Neural crest cell (in vitro differentiated cells): ENCODE measurements at places on chromosomes 7 and 10.

DNA sequence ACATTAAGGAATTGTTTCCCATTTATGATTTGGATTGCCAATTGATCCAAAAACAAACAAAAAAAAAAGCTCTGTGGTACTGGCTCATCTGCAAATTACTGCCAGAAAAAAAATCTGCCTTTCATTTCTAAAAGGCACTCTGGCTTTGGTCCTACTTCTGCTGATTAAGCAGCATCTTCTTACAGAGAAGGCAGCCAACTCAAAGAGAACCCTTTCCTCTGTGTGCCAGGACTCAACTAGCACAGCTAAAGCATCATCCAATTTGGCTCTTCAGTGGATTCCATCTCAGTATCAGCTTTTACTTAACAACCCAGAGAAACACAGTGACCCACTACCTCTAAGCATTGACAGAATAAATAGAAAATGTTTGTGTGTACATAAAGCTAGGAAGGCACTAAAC is 80.6 kb downstream of the GSAP start:
- no peak for DNase-seq

- no peak for DNase-seq
Observed at GRCh38 chr10:130757821-130758489, 553.6 kb downstream of the TCERG1L start.

DNA sequence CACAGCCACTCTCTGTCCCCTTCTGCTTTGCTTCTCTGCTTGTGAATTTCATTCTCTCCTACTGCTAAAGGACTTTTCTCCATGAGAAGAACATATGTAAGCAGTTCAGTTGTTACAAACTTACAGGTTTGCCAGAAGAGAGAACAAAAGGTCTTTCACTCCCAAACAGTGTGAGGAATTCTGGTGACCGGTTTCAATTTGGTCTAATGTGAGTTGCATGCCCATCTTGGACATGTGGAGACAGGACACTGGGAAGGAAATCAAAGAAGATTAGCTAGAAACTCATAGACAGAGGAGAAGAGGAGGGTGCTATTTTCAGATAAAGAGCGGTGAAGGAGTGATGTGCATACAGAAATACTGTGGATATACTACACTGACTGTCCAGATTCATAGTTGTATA is 209.5 kb upstream of the INHBA start:
- no peak for DNase-seq

GRCh38 chr10:69562731-69563254 is 10.4 kb downstream of the NEUROG3 start:
- DNase-seq = no peak

GRCh38 chr7:11300241-11300640 is 326.6 kb downstream of the PHF14 start:
- no peak for DNase-seq

DNA sequence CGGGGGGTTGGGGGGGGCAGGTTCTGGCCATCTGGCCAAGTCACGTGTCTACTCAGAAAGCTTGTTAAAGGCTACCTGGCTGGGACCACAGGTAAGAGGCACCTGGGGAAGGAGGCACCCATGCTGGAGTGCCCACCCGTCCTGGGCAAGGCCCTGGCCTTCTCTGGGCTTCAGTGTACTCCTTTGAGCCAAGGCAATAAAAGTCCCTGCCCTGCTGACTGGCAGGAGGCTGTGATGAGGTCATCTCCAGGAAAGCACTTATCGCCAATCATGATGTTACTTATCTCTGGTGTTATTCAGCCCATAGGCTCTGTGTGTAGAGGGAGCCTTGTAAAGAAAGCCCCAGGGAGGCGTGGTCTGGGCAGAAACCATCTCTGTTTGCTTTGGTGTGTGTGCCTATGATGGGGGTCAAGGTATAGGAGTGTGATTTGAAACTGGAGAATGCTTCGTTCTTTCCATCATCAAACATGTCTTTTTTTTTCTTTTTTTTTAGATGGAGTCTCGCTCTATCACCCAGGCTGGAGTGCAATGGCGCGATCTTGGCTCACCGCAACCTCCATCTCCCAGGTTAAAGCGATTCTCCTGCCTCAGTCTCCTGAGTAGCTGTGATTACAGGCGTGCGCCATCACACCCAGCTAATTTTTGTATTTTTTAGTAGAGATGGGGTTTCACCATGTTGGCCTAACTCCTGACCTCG is 2.5 kb upstream of the CLDN4 start:
- DNase-seq = no peak

DNA sequence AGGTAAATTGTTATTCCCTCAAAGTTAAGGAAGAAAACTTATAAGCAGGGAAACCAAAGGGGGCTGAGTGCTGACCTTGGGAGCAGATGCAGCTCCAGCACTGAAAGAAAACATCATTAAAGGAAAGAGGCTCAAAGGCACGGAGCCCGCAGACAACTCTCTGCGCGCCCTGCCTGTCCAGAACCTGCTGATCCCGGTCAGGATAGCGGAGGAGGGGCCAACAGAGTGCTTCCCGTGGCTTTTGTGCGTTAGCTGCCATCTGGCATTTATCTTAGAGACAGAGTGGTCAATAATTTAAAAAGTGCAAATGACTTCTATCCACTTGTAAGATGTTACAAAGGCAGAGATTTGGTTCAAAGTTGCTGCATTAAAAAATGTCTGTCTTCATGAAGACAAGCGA is 162.1 kb downstream of the FANK1 start:
- DNase-seq = no peak

DNA sequence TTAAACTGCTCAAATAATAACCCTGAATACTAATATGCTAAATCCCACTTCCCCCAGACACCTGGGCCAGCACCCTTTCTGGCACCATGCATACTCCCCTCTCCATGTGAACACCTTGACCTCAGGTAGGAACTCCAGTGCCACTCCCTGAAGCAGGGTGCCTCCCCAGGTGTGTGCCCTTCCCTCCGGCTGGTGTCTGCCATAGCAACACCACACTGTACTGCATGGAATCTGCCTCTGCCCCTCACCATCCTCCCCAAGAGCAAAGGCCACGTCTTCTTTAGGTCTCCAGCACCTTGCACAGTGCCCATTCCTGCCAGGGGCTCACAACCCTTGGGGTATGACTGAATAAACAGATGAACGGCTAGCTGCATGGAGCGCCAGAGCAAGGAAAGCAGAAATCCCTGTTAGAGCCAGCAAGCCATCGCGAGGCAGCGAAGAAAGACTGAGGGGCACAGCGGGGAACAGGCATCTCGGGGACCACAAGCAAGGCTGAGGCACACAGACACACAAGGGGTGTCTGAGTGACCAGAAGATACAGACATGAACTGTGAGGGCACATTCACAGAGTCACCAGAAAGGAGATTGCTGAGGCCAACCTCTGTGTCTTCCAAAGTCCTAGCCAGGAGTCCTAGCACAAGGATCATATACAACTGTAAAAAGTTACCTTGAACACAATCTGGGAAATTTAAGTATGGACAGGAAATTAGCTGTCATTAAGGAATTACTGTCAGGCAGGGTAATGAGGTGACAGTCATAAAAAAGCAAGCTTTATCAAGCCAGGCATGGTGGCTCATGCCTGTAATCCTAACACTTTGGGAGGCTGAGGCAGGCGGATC is 25.7 kb downstream of the COBL start:
- DNase-seq = no peak

DNA sequence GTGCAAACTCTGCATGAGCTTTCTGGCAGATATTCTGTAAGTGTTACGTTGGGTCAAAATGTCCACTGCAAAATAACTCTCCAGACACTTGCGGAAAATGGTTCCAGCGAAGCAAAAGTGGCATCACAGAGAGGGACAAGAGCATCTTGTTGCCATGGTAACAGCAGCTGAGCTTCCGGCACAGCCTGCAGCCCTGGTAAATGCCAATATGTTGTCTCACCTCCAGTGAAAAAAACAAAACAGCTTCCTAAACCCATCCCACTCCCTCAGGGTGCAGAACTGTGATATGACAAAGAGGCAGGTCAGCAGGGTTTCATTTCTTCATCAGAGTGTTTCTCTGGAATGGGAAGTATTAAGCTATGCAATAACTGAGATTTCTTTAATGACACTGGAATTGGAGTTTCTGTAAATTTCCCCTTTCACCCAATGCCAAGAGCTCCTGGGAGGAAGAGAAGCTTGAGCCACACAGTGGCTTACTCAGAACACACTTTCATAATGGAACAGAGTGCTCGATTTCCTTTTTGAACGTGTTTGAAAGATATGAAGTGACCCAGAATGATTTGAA is 65.6 kb downstream of the FOXI2 start:
- no peak for DNase-seq

DNA sequence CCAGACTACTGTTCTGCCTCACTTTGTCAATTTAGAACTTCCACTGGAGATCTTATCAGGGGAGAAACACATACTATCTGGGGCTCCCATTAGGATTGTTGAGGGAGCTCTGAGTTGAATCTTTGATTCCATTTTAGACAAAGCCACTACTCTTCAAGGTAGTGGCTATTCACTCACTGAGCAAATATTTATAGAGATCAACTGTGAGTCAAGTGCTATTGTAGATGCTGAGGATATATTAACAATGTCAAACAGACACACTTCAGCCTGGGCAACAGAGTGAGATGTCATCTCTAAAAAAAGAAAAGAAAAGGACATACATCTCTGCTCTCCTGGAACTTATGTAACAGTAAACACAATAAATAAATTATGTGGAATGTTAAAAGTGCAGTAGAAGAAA is 315.3 kb downstream of the PTEN start:
- DNase-seq = no peak

GRCh38 chr7:139651914-139652313 is 125.9 kb downstream of the HIPK2 start:
- DNase-seq = no peak

DNA sequence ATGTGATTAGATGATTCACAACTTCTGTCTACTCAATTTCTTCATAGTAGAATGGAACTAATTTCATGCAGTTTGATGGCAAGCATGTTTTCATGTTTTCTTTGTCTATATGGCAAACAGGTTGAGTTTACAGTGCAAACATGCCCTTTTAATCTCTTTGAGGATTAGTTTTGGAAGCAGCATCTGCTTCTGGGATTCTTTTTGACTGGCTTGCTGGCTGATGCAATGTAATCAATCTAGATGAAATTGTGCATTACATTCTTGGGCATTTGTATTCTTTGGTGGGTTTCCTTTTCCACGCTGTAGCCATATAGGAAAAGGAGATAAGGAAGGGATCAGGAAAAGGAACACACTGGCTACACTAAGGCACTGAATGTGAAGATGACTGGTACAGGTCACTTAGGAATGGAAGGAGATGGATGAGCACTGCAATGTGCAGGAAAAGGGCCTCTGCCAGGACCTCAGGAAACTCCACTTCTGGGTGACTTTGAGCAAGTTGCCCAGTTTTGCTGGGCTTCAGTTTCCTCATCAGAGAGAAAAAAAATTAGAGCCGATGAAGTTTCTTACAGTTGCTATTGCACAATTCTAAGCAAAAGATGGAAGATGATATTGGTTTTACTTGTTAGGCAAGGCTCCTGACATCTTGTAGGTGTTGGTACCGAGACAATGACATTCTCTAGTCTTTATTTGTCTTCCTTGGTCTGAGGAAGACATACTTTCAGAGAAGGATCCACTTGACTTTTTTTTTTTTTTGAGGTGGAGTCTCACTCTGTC is 269.1 kb downstream of the SUGCT start:
- no peak for DNase-seq

- no peak for DNase-seq
Observed at GRCh38 chr7:132446666-132447278, 129.5 kb downstream of the PLXNA4 start.

- DNase-seq = no peak
Observed at GRCh38 chr10:484441-484924, 205.0 kb downstream of the DIP2C start.

GRCh38 chr10:804787-805619 is 115.5 kb upstream of the DIP2C start:
- no peak for DNase-seq

- no peak for DNase-seq
Observed at GRCh38 chr7:16912540-16912939, 30.8 kb upstream of the AGR3 start.

DNA sequence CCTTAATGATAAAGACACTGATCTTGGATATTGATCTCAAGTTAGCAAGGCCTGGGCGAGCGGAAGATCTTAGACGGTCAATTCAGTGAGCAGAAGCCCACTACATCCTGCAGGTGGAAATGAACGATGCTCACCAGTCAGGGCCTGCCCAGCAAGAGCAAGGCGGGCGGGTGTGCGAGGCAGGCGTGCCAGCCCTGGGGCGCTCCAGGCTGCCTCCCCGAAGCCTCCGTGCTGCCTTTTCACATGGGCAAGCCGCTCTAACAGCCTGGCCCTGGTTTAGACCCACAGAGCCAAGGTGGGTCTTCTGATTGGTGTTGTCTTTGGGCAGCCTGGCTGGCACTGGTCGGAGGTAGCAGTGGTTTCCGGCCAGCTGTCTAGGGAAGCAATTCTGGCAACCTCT is 475.1 kb upstream of the FOXK1 start:
- no peak for DNase-seq

DNA sequence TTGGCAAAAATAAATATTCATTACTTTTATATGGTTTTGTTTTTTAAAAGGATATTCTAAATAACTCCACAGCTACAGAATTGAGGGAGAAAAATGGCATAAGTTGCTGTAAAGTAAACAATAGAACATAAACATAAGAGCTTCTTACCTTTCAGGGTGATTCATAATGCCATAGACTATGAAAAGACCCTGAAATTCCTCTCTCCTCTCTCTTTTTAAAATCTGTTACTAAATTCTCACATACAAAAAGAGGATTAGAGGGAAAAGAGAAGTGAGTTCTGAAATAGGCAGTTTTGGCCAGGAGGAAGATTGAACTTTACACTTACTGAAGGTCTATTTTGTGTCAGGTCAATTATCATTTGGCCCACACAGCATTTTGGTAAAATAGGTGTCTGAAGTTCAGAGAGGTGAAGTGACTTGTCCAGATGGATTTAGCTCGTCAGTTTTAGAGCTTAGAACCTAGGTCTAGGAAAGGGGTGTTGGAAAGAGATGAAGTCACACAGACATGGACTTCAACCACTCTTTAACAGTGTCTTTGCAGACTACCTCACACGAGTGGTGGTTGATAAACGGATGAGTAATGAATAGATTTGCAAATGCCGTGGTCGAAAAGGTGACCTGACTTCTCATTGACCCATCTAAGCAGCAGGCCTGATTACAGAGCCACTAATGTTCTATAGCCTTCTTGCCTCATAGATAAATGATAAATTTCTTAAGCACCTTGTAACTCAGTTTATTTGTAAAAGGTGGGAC is 190.6 kb upstream of the CCDC6 start:
- DNase-seq = no peak

- DNase-seq = no peak
Observed at GRCh38 chr10:11227103-11227502, 209.4 kb downstream of the CELF2 start.

- no peak for DNase-seq
Observed at GRCh38 chr10:3693022-3693697, 91.8 kb downstream of the KLF6 start.

GRCh38 chr7:140675726-140676125 is 3.0 kb downstream of the ADCK2 start:
- DNase-seq = no peak

DNA sequence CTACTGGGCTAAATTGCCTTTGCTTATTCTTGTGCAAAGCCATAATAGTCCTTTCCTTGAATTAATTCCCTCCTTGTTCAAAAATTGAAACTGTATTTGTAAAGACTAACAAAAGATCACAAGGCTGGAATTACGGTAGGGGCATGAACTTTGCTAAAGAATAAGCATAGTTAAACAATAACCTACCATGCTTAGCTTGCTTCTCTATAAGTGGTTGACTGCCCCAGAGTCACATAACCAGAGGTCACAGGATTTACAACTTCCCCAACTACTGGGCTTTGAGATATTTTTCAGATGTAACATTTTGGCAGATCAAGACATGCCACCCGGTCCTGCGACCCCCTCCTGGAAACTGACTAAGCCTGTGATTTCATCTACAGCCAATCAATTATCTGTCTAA is 181.4 kb downstream of the GPAM start:
- DNase-seq = no peak

GRCh38 chr7:74420006-74420405 is 33.7 kb upstream of the GTF2IRD1 start:
- DNase-seq = no peak
